Mammary epithelial cell (primary cell): ENCODE measurements at places on chromosomes 12 and 14. TPM values are rescaled to one million over a fixed set of nuclear protein-coding genes. Genes with fewer than 3 reads are reported as not detected.
A peak's percentile ranks its signal among the peaks of the same experiment; 100 is the strongest.

LUM gene
- total RNA-seq: 1.5 TPM

TGFB3 gene
- 2.0 TPM for total RNA-seq

SYCP3 gene
- 0.50 TPM for total RNA-seq

SOX5 gene
- total RNA-seq: under 0.01 TPM

OR4E2 gene
- total RNA-seq: not detected in 2 replicates

LRRIQ1 gene
- 2.2 TPM for total RNA-seq

DNA sequence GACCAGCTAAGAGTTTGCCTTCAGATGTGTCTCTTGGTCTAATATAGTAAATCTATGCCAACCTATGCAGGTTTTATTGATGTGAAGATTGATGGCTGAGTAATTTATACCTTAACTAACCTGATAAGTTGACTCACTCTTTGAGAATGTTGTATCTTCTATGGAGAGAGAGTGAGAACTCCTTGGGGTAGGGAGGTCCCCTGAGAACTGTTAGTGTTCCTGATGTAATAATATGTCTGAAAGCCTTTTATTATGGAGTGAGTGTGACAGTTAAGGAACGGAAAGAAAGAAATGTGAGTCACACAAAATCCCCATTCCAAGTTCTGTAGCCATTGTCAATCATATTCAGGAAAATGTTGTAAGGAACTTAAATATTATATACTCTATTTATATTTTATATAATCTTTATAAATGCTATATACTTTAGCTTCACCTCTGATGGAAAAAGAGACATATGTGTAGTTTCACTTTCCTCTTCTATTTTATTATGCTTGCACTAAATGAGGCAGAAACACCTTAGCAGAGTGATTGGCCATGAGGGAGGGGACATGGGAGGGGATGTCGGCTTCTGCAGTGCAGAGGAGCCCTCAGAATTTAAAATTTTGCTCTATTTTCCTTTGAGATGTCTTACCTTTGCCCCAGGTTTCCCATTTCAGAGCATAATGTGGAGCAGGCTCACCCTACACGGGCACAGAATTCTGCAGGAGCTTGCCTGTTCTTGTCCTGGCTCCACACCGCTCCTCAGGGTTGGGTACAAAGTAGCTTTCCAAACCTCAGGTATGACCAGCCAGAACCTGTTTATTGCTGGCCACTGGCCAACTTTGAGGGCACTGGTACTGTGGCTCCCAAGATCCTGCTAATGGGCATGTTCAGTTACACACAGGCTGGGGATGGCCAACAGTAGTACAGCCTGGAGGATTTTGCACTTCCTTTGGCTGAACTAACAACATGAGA is 57.7 kb downstream of the ARF6 start:
- peak; percentile 98 for DNase-seq

DNA sequence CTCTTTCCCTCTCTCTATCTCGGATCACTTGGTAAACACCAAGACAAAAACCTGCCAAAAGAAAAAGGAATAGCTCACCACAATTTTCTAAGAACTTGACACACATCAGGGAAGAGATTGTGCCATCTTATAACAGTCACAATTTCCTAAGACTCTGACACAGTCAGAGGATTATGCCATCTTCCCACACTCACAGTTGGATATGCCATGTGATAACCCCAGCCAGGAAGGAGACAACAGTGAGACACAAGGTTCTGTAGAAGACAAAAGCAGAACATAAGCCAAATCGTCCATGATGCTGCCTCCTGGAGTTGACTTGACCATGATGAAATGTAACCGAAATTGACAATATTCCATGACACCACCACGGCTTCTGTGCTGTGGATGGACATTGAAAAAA is 2.8 kb upstream of the CLEC9A start:
- DNase-seq: peak; percentile 66

- peak; percentile 33 for DNase-seq
These were observed 846 bp upstream of the MTHFD1 start for GRCh38 chr14:64387232-64387781.

- DNase-seq: no peak
These were observed 63.4 kb upstream of the PTGR2 start for GRCh38 chr14:73788317-73788598.

GRCh38 chr14:96844857-96845570 is 47.8 kb downstream of the VRK1 start:
- no peak for DNase-seq

DNA sequence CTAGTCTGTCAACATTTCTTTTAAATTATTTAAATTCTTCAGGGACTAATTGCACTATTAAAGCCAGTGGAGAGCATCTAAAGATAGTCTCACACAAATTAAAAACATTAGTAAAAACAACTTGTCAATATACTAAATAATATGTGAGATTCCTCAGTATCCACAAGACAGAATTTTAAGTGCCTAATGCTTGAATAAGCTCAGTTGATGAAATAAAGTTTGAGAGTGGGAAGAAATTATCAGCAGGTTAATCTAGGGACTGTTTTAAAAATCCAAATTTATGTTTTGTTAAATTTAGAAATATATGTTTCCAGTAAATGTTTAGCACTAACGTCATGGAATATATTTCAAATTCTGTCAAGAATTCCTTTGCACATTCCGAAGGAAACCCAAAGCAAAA is 105.2 kb downstream of the SLC41A2 start:
- no peak for DNase-seq

DNA sequence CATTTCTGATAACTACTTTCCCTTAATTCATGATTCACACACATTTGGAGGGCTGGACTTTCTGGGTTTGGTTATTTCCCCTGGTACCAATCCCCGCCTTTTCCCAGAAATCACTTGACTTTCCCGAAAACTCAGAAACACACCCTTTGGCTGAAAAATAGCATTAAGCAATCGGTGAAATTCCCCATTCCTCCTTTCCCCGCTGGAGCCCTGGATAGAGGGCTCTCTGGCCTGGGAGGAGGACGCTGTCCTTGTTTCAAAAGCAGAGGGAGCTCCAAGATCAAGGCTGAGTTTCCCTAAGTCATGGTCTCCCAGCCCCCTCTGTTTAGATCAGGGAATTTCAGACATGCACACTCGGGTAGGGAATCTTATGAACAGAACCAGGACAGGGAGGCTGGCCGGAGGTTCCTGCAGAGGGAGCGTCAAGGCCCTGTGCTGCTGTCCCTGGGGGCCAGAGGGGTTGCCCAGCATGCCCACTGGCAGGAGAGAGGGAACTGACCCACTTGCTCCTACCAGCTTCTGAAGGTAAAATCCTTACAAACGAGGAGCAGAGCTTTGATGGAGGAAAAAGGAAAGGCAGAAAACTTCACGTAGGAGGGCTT is at the start of gene C1S:
Gene C1S (plus strand): TSS at position 366 of the 602 bp plus-strand sequence. CDS start 1,195 bp downstream, outside the sequence.
- DNase-seq: peak; percentile 89

- DNase-seq: peak; percentile 46
These were observed 348.3 kb downstream of the ZFP36L1 start for GRCh38 chr14:68444449-68445168.

- no peak for DNase-seq
These were observed 1.7 kb upstream of the LDHB start for GRCh38 chr12:21659383-21659782.

- no peak for DNase-seq
These were observed 11.3 kb downstream of the PPFIBP1 start for GRCh38 chr12:27535318-27535717.

DNA sequence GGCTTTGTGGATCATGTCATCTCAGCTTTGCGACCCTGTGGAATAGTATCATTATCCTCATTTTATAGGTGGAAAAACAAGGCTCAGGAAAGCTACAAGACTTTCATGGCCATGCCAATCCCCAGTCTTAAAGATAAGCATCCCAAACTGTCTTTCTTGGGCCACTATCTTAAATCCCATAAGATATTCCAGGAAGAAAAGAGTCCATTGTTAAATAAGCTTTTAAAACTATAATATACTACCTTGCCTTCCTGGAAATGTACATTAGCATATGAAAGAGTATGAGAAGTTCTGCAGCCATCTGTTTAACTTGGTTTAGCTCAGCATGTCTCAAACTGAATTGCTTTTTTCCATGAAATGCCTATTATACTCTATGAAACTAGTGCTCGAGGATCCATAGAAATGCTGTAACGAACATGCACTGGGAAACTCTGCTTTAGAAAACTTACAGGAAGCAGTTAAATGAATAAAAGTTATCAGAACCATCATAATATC is 77.1 kb downstream of the B4GALNT3 start:
- DNase-seq: no peak

DNA sequence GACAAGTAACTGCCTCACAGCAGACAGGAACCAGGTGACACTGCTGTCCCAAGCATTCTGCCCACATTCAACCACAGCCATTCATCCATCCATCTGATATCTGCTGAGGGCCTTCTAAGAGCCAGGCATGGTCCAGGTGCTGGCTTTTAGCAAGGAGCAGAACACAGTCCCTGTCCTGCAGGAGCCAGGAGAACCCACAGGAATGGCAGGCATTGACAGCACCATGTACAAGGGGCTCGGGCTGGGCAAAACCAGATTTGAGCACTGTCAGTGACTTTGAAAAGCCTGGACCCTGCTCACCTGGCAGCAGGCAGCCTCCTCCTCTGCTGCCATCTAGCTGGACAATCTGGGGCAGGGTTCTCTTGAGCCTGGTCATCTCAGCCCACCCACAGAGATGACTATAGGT is 137.0 kb downstream of the ZFP36L1 start:
- DNase-seq: peak; percentile 31

GRCh38 chr12:82130762-82131161 is 227.4 kb downstream of the CCDC59 start:
- no peak for DNase-seq

GRCh38 chr12:58247633-58248032 is 306.3 kb downstream of the ATP23 start:
- no peak for DNase-seq
